ENCODE measurements at places on chromosomes 12 and 14.

GRCh38 chr14:64225151-64225757 lies 68.9 kb downstream of the ESR2 start:
- no peak for DNase-seq

DNA sequence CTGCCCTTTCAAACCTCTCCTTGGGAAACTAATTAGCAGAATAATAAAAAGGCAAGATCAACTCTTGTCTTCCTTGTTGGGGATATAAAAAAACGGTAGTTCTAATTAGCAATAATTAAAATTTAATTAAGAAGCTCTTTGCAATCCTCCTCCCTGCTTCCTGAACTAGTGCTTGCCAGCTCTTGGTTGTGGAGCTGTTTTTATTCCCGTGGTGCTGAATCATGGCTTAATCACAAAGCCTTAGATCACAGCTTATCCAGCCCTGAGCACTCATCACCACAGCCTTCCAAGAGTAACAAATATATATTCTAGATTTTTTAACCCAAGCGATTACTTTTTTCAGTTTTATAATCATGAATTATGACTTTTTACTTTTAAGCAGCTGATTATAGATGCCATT lies 63.2 kb upstream of the INSM2 start:
- DNase-seq, result no peak

DNA sequence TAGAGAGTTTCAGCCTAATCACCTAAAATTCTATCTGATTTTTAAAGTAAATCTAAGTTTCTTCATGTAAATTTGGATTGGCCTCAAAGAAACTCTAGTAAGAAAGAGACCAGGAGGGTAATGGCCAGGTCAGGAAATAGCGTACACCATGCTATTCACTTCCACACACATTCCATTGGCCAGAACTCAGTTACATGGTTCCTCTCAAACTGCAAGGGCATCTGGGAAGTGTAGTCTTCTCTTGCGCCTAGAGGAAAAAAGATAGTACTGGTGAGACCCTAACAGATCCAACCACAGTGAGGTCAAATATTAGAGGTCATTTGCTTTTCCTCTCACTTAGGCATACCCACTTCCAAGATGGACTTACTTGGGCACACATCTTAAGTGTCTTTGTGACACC lies 39.1 kb downstream of the MBIP start:
- no peak for DNase-seq

DNA sequence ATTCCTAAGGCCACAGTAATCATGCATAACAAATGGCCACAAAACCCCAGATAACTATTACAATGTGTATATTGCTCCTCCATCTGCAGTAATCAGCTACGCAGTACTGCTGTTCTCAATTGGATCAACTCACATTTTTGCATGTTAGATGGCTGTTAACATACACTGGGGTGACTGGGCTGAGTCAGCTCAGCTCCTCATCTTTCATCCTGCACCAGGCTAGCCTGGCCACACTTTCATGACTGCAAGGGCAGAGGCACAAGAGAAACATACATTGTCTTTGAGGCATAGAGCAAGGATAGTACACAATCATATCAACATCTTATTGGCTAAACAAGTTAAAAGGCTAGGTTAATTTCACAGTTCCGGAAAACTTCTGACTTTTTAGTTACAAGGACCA lies 306.6 kb downstream of the SLC6A15 start:
- DNase-seq, result no peak

All from frontal cortex (tissue), 4 donors.